PC-9 (cell line): ENCODE measurements at places on chromosomes 7 and 10. TPM values are rescaled to one million over a fixed set of nuclear protein-coding genes. Genes with fewer than 3 reads are reported as not detected.

DNA sequence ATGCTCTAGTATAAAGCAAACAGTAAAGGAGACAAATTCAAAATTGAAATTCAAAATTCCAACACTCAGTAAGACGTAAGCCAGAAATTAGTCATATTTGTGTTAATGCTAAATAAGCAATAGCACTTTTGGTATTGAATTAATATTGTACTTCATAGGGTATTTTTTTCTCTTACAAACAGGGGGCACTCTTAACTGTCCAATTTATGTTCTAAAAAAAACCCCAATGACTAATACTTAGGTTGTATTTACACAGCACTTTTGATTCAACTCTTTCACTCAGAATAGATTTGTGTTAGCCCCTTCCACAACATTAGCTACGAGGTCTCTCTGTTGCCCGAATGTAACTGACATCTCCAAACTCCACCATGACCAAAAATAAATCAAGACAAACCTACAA, 284.9 kb upstream of the COBL start:
- no peak for DNase-seq

CLDN4 gene
- total RNA-seq = 498 and 602 TPM in 2 replicates

DNA sequence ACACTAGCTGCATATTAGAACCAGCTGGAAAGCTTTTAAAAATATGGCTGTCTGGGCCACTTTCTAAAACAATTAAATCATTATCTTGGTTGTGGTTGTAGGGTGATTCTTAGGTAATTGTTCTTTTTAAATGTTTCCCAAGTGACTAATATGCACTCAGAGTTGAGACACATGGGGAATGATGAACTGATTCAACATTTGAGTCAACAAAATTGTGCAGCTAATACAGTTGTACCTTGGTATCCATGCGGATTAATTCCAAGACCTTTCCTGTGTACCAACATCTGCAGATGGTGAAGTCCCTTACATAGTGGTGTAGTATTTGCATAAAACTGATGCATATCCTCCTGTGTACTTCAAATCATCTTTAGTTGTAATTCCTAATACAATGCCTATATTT, 242.2 kb downstream of the ATRNL1 start:
- no peak for DNase-seq

SLC18A3 gene
- not detected in 2 replicates for total RNA-seq

DNA sequence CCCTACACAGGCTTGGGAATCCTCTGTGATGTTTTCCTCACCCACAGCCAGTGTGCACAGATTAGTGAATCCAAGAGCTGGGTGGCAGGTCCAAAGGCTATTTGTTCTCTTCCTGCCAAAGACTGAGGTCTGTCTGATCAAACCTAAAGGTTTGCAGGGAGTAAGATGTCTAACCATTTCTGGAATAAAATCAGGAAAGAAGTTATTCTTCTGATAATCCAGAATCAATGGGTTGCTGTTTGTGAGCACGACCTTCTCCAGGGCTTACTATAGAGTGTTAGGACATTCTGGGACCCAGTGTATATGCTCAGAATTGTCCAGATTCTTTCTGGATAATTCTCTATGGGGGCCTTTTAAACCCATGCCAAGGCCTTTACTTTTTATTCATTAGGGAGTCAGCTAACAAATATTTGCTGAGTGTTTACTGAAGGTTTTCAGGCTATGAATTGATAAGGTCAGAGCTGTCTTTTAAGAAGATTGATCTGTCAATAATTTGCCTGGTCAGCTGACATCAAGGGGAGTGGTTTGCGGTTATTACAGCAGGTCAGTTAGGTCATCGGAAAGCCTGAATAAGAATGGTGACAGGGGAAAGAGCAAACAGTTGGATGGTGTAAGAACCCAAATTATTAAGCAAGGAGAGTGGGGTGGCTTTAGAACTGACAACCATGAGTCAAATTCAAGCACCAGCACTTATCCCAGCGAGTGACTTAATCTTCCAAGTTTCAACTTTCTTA, 7.5 kb upstream of the TECTB start:
- no peak for DNase-seq

CLCN1 gene
- total RNA-seq = 0.15 TPM in 1 of 2 replicates, not detected in the other

DNA sequence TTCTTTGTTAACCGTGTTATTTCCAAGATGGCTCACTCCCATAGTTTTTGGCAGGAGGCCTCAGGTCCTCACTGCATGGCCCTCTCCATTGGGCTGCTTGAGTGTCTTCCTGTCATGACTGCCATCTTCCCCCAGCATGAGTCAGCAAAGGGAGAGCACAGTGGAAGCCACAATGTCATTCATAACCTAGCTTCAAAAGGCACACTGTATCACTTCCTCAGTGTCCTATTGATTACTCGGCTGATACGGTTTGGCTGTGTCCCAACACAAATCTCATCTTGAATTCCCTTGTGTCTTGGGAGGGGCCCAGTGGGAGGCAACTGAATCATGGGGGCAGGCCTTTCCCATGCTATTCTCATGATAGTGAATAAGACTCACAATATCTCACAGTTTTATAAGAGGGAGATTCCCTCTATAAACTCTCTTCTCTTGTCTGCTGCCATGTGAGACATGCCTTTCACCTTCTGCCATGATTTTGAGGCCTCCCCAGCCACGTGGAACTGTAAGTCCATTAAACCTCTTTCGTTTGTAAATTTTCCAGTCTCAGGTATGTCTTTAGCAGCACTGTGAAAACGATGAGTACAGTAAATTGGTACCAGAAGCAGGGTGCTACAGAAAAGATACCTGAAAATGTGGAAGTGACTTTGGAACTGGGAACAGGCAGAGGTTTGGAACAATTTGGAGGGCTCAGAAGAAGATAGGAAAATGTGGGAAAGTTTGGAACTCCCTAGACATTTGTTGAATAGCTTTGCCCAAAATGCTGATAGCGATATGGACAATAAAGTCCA, 106.5 kb downstream of the PRLHR start:
- no peak for DNase-seq

TMEM225B gene
- 1.5 and 1.8 TPM in 2 replicates for total RNA-seq

- DNase-seq = no peak
Measured at GRCh38 chr10:76007667-76008181, 576.3 kb downstream of the LRMDA start.

PLEKHS1 gene
- 2.9 and 4.9 TPM in 2 replicates for total RNA-seq

DNA sequence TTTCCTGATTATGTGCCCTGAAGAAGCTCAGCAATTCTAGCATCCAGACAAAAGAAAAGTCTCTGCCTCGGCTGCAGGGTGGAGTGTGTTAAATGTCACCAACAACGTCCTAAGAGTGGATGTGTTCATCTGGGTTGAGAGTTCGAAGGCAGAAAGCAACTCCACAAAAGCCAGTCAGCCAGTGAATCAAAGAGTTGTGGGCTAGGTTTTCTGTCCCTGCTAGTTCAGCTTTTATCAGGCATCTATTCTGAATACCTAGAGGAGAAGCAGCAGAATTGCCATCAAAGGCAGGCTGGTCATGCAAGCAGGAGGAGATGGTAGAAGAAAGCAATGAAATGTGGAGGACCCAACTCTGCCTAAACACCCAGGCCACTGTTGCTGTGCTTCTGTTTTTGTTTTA, 205.2 kb downstream of the KLF6 start:
- no peak for DNase-seq

KLF6 gene
- 27.7 and 41.9 TPM in 2 replicates for total RNA-seq

ZNF853 gene
- total RNA-seq = 7.9 and 13.5 TPM in 2 replicates

DNA sequence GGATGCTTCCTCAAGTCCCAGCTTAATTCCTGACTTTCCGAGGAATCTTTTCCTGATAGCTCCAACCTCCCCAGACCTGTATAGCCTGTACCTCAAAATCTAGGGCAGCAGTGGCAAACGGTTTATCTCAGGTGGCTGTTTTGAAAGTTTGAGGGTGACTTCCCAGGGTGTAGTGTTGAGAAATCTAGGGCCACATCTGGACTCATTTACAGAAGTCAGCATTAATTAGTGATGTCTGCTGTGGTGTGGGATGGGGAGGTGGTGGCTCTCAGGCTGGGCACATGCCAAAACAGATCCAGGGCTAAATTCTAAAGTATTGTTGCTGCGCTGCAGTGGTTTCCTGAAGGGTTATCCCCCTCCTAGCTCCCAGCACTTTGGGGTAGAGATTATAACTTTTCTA, 38.0 kb downstream of the UNC5B start:
- DNase-seq = no peak

- no peak for DNase-seq
Measured at GRCh38 chr10:12533151-12533550, 183.8 kb downstream of the CAMK1D start.

GRCh38 chr7:133230591-133231194, 22.2 kb upstream of the EXOC4 start:
- DNase-seq = peak; percentile 25

- no peak for DNase-seq
Measured at GRCh38 chr7:157784979-157785441, 448.2 kb downstream of the DNAJB6 start.

SCART1 gene
- 1.0 and 2.0 TPM in 2 replicates for total RNA-seq

NACAD gene
- total RNA-seq = 0.15 and 0.24 TPM in 2 replicates

ASZ1 gene
- total RNA-seq = not detected in 2 replicates

DNA sequence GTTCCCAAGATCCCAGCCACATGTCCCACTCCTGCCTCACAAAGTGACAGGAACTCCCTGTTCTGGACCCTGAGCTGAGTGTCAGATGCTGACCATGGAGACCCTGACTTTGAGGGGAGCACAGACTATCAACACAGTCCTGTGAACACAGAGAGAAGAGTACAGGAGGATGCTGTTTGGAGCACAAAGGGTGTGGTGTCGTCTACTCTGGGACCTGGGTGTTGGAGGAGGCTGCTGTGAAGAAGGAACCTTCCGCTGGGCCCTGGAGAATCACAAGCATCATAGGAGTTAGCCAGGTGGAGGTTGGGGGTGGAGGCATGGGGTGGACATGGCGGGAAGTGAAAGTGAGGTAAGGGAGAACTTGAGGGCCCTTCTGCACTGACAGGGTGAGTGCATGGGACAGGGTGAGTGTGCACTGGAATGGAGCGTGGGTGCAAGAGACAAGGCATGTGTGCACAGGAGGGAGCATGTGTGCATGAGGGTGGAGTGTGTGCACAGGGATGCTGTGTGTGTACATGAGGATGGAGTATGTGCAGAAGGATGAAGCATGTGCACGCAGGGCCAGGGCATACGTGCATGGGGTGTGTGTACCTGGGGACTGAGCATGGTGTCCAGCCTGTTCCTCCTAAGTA, 70.7 kb upstream of the ANTXRL start:
- no peak for DNase-seq

DNA sequence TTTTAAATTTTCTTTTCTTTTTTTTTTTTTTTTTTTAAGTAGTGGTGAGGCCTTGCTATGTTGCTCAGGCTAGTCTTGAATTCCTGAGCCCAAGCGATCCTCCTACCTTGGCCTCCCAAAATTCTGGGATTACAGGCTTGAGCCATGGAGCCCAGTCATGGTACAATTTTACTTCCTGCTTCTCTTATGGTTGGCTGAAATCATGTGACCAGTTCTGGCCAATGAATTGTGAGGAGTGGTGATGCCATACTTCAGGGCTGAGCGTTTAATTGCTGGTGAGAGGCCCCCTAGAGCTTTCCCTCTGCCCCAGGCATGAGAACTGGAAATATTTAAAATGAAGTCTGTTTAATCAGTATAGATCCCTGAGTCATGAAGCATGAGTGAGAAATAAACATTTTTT, 22.2 kb upstream of the BAIAP2L1 start:
- peak; percentile 67 for DNase-seq

DNA sequence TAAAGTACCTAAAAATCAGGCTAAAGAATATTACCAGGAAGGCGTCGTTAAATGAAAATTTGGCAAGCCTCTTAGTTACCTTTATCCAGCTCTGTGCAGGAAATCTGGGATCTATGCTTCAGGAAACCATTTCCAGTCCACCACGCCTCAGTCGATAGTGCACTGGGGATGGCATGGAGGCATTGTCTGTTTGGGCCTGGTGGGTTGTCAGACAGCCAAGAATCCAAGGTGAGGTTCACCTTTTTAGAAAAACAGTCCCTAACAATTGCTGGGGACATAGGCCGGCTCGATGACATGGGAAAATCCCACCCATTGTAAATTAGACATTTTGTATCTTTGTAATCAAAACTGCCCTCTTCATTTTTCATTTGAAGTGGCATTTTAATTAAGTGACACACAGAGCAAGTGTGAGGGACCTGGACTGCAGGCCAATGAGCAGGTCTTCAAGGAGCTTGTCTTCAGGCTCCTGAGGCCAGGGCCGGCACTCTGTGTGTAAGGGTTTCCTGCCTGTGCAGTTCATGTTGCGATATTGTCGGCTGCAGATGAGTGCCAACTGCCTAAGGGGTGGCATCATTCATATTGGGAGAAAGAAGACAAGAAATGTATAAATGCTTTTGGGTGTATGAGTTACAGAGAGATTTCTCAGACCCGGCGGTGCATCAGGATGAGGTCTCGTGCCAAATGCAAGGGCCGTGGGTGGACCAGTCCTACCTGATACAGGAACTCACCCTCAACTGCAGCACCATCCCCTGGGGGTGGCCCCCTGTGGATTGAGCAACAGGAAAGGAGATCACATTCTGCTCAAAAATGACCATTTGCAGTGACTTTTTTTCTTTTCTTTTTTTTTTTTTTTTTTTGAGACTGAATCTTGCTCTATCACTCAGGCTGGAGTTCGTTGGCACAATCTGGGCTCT, 80.8 kb downstream of the PTPRE start:
- no peak for DNase-seq

SLC26A3 gene
- total RNA-seq = not detected in 2 replicates

- no peak for DNase-seq
Measured at GRCh38 chr7:31020161-31020560, 31.9 kb upstream of the ADCYAP1R1 start.

DNA sequence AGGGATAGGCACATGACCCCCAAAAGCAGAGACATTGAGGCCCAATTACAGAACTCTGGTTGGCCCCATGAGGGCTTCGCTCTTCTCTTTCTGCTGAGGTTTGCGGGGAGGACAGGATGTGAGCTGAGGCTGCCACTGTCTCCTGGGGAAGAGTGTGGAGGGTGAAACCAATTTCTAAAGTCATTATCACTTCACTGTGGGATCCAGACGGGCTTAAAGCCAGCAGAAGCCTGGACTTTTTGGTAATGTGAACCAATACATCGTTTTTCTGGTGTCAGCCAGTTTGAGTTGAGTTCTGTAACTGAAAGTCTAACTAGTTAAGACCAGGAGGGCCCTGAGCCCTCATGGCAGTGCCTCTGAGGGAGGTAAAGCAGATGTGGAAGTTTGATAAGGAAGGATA, 163.0 kb downstream of the MYOF start:
- DNase-seq = no peak

GRCh38 chr10:48464121-48464870, 140.6 kb downstream of the ARHGAP22 start:
- DNase-seq = no peak

MRPS24 gene
- total RNA-seq = 239 and 301 TPM in 2 replicates

GRCh38 chr10:104707602-104708459, 66.7 kb downstream of the SORCS3 start:
- no peak for DNase-seq

SPDYE2B gene
- total RNA-seq = not detected in 2 replicates

C10orf143 gene
- total RNA-seq = 2.8 and 3.5 TPM in 2 replicates
